Kidney (tissue), 22 donors: ENCODE measurements at places on chromosomes 3 and 15.

DNA sequence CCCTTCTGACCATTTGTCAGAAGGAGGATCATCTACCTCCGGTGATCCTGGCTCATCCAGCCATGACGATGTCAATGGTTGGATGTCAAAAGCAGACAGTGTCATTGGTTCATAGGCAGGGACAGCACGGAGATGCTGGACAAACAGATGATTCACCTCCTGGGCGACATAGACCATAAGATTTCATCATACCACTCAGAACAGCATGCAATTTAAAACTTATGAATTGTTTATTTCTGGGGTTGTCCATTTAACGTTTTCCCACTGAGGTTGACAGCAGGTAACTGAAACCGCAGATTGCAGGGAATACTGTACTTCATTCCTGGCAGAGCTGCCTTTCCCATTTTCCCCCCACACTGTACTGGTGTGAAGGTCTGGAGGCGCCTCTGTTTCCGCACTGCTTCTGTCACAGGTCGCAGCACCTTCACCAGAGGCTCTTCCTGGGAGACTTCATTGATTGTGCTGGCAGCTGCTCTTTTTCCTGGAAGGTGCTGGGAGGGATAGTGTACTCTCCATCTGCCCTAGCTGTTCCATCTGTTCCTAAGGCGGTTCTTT is 32.5 kb upstream of the TMOD3 start:
- no peak for DNase-seq

DNA sequence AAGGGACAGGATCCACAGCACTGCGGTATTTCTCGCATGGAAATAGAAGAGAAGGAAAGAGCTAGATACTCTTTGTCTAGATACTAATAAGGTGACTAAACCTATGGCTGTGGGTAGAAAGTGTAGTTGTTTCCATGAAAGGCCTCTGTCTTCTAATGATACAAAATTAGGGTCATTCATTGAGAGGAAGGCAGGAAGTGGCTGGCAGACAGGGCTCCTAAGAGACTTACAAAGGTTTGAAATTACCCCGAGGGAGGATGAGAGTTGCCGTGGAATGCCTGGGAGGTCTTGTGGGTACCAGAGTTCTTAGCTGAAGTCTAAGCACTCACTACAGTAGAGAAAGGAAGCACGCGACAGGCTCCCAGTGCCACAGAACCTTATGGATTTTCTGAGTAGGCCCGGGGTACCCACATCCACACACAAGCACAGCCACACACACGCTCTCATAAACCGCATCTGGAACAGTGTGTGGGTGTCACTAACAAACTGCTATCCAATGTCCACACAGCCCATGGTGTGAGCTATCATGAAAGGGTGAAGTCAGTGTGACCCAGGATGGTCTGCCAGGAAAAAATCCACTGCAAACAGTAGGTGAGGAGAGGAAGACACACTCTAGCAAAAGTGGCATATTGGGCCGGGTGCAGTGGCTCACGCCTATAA is 221.4 kb downstream of the FAM43A start:
- no peak for DNase-seq

- no peak for DNase-seq
Observed at GRCh38 chr3:107824822-107825371, 265.9 kb downstream of the CD47 start.

DNA sequence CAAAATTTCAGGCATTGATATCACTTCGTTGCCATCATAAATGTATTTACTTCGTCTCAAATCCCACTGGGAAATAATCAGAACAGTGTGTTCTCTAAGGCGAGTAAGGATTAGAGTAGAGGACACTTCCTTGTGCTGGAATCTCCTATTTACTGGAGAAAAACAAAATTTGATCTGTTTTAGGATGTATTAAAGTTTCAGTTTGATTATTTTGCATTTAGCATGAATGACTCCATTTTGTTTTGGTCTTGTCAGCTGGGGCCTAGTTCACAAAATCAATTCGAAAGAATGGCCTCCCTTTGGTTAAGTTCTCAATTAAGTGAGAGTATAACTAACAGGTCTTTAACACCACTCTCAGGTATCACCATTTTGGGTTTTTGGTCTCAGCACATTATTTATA is 11.7 kb upstream of the NOX5 start:
- no peak for DNase-seq

- DNase-seq: no peak
Observed at GRCh38 chr3:24003466-24003865, 58.4 kb downstream of the NR1D2 start.
